CD4-positive, alpha-beta T cell treated with Interleukin-15 for 1 hour (primary cell): ENCODE measurements at places on chromosomes 6 and 20.

- no peak for DNase-seq
Measured at GRCh38 chr6:99575544-99576227, 7.2 kb upstream of the CCNC start.

- DNase-seq, result no peak
Measured at GRCh38 chr20:44415833-44416715, 59.6 kb upstream of the TTPAL start.

DNA sequence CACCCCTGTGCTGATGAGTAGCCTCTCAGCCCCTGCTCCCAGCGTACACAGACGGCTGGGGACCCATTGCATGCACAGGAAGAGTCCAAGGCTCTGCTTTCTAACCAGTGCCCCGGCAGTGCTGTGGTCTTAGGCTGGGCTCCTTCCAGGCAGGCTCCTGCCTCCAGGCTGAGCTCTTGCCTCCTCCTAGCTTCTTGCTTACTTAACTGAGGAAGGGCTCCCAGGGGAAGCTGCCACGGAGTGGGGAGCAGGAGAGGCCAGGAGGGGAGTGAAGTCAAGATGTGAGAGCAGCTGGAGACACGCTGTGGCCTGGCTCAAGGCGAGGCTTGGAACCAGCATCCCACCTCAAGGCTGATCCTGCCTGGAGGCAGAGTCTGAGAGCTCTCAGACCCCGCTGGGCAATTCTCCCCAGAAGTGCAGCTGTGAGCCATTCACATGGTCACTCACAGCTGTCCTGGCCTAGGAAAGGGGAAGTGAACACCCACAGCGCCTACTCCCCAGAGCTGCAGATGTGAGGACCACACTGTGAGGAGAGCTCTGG is 141.0 kb downstream of the TBXT start:
- DNase-seq, result no peak

DNA sequence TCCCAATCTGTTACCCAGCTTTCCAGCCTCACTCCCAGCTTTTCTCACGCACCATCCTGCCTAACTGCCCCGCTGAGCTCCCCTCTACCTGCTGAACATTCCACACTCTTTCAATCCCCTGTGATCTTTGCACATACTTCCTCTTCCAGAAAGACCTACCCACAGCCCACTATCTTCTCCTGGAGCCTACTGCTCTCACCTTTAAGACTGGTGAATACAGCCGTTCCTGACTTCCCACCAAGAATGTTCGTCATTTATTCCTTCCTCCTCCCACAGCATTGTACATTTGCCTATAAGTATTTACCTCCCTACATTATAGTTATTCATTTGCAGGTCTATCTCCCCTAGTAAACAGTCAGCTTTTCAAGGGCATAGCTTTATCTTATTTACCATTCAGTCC is 61.9 kb upstream of the MBOAT1 start:
- DNase-seq, result no peak

DNA sequence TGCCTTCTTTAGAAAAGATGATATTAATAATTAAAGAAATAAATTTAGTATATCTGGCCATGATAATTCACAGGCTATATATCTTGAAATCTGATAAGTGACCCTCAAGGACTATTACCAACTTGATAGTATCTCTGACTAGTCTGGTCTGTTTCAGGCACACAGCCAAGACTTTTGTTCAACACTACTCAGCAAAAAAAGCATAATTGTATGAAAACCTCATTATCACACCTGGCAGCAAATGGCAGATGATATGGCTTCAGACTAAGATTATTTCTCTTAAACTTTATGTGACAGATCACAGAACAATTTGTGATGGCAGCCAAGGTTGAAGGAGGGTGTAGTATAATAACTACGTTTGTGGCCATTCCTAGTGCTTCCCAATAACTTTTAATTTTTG is 114.7 kb downstream of the RWDD2A start:
- no peak for DNase-seq

- no peak for DNase-seq
Measured at GRCh38 chr6:8059129-8059528, 5.1 kb downstream of the BLOC1S5 start.

- DNase-seq, result no peak
Measured at GRCh38 chr20:12255461-12255970, 337.8 kb downstream of the BTBD3 start.

DNA sequence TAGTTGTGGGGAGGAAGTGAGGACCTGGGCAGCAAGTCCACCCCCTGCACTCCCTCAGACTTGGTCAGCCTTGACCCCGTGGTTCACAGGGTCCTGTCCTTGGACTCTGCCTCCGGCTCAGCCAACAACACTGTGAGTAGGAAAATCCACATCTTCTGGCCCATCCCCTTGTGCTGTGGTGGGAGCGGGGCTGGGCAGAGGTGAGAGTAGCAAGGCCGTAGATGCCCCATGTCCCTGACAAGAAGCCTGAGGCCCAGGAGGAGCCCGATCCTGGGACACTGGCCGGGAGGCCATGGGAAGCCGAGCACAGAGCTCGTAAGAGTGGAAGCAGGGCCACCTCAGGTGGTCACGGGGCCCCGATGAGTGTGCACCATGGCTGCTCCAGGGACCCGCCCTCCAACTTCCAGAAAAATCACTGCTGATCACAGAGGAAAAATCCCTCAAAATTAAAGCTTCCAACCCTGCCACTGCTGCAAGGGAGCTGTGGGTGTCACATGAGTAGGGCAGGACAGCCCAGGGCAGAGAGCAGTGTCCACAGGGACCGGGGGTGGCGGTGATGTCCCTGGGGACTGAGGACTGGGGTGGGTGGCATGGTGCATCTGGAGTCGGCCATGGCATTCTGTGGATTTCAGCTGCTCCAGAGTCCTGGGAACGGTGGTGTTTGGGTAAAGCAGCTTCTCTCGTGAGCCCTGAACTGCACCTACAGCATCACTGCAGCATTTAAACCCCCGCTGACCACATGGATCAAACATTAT is 189.4 kb downstream of the DLL1 start:
- DNase-seq, result no peak

- no peak for DNase-seq
Measured at GRCh38 chr6:128723667-128724066, 159.3 kb upstream of the LAMA2 start.

DNA sequence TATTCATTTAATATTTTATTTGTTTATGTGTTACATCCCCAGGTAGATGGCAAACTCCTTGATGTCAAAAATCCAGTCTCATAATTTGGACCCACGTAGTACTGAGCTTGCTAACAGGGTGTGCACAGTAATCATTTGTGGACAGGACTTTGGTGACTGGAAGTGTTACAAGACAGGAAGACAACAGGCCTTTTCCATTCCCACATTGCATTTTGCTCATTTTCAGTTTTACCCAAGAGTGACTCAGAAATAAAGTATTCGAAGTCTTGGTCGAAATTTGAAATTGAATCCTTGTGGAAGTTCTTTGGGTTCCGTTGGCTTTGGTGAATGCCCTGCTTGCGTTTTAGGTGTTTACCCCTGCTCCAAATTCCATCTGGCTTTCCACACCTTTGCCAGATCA is 63.0 kb upstream of the THBS2 start:
- DNase-seq, result no peak

- DNase-seq, result no peak
Measured at GRCh38 chr20:20037960-20038359, 14.3 kb downstream of the CRNKL1 start.

GRCh38 chr6:14241255-14242070 is 123.9 kb downstream of the CD83 start:
- no peak for DNase-seq

DNA sequence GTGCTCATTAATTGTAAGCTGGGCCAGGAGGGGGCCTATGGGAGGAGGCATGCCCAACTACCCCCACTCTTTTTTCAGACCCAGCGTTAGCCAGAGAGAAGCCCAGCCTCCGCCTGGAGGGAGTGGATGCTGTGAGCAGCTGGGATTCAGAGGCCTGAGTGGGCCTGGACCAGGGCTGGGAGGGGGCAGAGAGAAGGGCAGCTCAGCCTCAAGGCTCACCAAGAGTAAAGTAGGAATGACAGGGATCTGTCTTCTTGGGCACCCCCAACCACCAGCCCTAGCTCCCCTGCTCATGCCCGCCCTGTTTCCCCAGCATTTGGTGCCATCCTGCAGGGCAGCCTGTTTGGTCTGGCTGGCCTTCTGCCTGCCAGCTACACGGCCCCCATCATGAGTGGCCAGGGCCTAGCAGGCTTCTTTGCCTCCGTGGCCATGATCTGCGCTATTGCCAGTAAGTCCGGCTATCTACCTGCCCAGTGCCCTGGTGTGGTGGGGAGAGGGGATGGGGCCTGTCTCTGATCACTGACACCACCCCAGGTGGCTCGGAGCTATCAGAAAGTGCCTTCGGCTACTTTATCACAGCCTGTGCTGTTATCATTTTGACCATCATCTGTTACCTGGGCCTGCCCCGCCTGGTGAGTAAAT is 6.8 kb downstream of the SLC29A1 start:
- DNase-seq, result no peak

DNA sequence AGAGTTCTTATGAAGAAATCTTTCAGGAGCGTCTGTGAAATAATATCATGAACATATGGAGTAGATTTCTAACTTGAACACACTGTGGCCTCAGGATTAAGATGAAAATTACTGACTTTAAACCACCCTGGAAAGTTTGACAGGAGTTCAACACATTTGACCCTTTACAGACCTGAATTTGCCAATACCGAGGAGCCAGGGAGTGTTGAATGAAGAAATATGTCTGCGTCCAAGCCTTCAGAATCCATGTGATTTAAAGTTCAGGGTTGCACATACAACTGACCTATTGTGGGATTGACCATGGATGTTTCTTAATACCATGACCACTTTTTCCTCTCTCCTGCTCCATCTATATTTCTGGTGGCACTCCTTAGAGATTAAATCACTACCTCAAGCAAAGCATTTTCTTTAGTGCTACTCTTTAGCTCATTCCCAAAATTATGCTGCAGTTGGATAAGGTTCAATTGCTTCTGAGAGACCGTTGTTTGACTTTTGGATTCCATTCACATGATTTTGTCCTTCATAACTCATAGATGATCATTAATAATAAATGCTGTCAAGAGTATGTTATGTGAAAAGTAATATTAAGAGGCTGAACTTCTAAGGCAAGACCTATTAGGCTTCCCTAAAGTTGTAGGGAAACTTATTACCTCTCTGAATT is 57.4 kb downstream of the PRL start:
- no peak for DNase-seq
